ENCODE measurements at places on chromosomes 12 and 14.

DNA sequence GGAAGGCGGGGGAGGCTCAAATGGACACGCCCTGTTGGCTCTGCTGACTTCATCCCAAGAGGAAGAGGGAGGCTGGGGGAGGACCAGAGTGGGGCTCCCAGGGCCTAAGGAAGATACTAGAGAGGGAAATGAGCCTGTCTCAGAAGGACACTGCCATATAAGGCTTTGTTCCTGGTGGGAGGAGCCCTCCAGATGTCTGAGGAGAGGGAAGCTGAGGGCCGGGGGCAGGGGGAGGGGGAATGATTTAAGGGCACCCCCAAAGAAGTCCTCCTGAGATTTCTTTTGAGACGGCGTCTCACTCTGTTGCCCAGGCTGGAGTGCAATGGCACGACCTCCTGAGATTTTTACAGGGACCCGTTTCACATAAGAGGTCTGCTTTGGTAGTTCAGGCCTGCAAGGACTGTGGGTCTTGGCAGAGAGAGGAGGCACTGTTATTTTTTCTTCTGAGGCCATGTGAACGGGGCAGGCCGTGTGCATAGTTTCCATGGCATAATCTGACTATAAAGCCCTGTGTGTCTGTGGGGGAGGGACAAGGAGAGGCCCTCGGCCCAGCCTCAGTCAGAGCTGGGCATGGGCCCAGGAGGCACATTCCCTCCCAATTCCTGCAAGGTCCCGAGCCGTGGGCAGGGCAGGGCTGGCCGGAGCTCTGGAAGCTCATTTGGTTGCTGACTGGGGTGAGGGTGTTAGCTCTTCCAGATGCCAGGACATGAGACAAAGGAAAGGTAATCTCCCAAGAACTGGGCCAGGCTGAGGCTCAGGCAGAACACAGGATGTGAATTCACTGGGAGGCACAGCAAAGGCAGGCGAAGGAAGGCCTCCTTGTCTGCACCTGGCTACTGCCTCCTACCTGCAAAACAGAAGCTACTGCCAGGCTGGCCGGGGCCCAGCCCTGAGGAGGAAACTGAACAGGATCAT, 22.2 kb upstream of the PLEKHG3 start:
- peak; percentile 70 for DNase-seq

GRCh38 chr14:73264885-73265720, 27.8 kb downstream of the PAPLN start:
- DNase-seq, result no peak

GRCh38 chr12:44570036-44570583, 306.0 kb downstream of the NELL2 start:
- DNase-seq, result no peak

DNA sequence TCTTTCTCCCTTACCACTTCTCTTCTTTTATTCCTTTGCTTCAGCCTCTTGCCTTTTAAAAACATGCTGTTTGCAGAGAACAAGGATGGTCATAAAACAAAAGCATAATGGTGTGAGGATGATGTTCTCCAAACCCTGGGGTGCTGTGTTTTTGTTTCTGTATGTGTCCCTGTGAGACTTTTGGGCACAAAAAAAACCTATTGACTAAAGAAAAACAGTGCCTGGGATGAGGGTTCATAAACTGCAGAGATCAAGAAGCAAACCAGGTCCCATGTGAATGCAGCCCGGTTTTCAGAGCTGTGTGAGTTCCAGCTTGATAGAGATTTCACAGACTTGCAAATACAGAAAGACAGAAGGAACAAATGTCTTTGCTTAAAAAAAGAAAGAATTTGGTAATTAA, 148.6 kb upstream of the CPSF6 start:
- DNase-seq, result no peak

GRCh38 chr12:108727868-108728735, 3.2 kb downstream of the CORO1C start:
- no peak for DNase-seq

DNA sequence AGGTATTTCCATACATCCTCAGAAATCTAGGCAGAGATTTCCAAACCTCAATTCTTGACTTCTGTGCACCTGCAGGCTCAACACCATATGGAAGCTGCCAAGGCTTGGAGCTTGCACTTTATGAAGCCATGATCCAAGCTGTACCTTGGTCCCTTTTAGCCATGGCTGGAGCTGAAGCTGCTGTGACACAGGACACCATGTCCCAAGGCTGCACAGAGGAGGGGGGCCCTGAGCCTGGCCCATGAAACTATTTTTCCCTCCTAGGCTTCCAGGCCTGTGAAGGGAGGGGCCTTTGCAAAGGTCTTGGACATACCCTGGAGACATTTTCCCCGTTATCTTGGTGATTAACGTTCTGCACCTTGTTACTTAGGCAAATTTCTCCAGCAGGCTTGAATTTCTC, 110.5 kb downstream of the IGF1 start:
- DNase-seq, result no peak

- no peak for DNase-seq
Measured at GRCh38 chr14:102646615-102647014, 54.2 kb downstream of the RCOR1 start.

DNA sequence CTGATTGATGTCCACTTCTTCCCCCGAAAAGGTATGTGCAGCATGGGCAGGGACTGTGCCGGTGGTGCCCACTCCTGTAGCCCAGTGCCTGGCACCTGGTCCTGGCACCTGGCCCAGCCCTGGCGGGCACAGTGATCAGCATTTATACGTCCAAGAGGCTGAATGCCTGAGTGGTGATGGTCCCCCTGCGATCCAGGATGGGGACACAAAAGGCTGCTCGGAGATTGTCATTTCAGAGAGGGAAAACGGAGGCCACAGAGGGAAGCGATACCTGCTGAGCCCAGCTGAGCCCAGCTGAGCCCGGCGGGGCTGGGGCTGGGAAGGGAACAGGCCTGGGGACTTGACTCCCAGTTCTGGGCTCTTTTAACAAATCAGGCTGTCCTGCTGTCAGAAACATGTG, 55.8 kb downstream of the PRIMA1 start:
- no peak for DNase-seq

DNA sequence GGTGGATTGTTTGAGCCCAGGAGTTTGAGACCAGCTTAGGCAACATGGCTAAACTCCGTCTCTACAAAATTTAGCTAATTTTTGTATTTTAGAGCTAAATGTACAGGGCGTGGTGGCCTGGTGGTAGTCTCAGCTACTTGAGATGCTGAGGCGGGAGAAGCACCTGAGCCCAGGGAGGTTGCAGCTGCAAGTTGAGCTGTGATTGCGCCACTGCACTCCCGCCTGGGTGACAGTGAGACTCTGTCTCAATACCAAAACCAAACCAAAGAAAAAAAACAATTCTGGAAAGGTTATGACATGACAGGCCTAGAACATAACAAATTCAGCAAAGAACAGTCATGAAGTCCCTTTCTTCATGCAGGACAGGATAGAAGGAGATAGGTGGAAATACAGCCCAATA, 25.7 kb downstream of the WDR89 start:
- DNase-seq, result no peak

DNA sequence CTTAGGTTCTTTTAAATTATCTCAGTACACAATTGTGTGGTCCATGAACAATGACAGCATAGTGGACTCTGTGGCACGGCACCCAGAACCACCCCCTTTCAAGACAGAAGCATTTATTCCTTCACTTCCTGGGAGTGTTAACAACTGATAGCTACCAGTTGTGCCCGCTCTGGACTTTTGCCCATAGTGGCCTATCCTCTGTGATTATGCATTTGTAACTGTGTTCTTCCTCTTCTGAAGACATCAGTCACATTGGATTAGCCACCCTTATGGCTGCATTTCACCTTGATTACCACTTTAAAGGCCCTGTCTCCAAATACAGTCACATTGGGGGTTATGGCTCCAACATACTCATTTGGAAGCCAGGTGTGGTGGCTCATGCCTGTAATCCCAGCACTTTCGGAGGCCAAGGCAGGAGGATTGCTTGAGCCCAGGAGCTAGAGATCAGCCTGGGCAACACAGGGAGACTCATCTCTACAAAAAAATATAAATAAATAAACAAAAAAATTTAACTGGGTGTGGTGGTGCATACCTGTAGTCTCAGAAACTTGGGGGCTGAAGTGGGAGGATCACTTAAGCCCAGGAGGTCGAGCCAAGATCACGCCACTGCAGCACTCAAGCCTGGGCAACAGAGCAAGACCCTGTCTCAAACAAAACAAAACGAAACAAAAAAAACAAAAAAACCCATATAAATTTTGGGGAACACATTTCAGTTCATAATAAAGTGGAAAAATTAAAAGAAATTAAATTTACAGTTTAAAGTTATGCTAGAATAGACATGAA, 27.6 kb upstream of the PHC1 start:
- no peak for DNase-seq

DNA sequence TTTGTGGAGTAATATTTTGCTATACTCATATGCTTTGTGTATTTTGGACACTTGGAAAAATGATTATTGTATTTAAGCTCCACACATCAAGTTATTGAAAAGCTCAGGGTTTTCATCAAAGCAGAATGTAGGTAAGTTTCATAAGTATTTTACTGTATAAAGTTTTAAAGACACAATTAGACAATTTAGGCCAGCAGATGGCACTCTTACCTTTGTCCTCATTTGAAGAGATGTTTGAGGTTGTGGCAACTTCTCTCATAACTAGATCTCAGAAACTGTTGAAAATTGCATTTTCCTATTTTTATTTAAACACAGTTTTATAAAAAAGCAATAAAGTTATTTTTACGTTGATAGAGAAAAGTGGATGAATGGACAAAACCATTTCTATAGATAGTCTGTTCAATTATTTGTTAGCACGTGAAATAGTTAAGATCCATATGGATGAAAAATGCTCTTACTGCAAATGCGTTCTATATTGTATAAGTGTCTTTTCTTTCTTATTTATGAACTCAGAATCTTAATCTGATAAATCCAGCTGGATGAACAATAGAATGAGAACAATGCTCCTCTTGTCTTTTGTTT, 300.0 kb downstream of the AEBP2 start:
- DNase-seq, result no peak

DNA sequence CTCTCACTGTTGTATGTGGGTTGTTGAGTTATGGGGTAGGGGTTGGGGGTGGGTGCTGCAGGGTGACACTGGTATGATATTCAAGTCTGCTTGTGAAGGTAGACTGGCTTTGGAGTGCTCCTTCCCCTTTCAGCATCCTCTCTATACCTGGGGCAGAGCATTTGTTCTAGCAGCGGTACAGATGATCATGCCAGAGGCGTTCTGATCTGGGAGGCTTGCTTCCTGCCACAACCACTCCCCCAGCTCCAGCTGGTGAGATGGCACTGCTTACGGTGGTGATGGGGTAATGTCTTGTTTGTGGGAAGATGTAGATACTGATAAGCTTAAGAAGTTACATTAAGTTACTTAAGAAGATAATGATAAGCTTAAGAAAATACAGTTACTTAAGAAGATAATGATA, 131.8 kb downstream of the ERC1 start:
- no peak for DNase-seq

DNA sequence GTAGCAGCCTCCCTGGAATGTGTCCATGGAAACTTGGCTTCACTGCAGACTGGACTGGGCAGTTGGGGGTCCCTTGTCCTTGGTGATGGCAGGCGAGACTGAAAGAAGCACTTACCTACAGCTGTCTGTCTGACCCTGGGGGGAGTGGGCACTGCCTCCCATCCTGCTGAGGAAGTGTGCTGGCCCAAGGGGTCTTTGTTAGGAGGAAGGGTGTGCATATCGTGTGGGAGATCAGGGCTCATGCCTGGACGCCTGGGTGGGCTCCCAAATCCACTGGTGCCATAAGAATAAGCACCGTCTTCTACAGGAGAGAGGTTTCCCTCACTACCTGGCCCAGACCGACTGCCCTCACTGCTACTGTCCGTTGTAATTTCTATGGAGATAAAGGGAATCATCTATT, 81.4 kb downstream of the PIWIL1 start:
- DNase-seq, result no peak

DNA sequence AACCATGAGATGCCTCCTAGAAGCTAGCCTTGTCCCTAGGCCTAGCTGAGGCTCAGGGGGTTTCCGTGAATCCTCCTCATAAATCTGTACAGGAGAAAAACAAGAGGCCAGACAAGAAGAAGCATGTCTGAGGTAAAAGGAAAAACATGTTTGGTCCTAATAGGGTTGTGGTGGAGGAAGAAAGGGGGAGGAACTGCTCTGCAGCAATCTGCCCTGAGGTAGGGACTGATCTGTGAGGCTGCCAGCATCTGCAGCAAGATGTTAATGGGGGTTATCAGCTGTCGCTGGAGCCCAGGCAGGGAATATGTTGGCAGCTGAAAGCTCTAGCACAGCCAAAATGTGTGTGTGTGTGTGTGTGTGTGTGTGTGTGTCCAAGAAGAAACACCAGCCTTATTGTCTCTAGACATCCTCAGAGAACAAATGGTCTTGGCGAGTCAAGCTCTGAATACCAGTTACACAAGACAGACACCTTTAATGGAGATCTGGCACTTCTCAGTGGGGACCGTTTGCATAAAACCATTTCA, 218.5 kb downstream of the NUAK1 start:
- peak; percentile 73 for DNase-seq

DNA sequence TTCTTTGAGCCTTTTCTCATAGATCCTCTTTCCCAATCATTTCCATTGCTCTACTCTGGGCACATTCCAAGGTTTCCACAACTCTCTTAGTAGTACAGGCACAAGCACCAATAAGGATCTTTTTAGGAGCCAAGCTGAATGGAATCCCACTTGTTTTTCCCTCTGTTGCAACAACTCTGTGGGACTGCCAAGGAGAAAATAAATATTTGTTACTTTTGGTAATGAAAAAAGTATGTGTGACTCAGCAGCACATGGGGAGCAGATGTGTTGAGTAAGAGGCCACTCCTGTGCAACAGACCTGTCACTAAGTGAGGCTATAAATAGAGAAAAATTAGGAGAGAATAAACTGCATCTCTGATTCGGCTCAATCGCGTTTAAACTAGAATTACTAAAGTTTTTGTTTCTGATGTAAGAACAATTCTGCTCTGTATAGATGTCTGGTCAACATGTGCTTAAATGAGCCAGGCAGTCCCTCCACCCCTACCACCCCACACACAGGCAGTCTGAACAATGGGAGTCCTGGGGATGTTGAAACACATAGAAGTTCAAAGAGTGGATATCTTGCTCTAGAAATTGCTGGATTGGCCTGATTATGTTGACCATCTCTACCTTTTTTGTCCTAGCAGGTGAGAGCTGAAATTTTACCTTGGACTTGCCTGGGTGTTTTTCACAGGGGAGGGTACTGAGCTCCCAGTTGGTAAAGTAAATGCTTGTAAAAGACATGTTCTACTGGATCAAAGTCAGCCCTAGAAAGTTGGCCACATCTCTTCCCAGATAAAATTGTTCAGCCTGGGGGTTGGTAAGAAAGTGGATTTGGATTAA, 244.3 kb upstream of the NOVA1 start:
- DNase-seq, result peak; percentile 76

DNA sequence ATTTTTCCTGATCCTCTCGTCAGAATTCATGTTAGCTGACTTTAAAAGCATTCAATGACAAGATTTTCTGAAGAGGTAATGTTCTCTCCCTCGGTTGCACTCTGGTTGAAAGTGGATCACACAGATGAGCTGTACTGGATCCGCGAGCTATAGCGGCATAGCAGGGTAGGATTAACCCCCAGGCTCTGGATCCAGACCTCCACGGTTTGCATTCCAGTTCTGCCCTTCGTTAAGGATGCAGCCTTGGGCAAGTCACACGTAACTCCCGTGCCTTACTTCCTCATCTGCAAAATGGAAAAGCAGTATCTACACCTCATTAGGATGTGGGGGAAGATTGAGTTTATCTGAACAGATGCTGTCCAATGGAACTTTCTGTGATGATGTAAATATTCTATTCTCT, 13.8 kb downstream of the CCDC92 start:
- no peak for DNase-seq
